ENCODE measurements at places on chromosomes 1 and 21.
A peak's percentile ranks its signal among the peaks of the same experiment; 100 is the strongest.

GRCh38 chr1:177256153-177257075 lies 85.7 kb downstream of the BRINP2 start:
- peak; percentile 71 for DNase-seq

GRCh38 chr1:2601721-2602303 lies 15.2 kb downstream of the PRXL2B start:
- no peak for DNase-seq

- DNase-seq = no peak
These were observed 48.1 kb downstream of the DNAJC6 start for GRCh38 chr1:65357291-65357960.

DNA sequence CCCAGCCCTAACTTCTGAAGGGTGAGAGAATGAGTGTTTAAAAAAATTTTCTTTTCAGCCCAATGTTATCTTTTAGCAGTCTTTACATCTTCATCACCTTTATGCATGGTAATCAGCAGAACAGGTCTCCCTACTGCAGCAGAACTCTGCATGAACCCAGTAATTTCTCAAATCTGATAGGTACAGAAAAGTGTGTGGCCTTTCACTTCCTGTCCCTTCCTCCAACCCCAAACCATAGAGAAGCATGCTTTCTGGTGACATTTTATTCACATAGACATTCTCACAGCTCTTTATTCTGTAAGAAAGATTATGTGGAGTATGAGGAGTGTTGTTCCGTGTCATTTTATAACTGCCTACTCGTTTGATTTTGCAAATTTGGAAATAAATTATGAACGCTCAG lies 68.6 kb downstream of the RPAP2 start:
- no peak for DNase-seq

DNA sequence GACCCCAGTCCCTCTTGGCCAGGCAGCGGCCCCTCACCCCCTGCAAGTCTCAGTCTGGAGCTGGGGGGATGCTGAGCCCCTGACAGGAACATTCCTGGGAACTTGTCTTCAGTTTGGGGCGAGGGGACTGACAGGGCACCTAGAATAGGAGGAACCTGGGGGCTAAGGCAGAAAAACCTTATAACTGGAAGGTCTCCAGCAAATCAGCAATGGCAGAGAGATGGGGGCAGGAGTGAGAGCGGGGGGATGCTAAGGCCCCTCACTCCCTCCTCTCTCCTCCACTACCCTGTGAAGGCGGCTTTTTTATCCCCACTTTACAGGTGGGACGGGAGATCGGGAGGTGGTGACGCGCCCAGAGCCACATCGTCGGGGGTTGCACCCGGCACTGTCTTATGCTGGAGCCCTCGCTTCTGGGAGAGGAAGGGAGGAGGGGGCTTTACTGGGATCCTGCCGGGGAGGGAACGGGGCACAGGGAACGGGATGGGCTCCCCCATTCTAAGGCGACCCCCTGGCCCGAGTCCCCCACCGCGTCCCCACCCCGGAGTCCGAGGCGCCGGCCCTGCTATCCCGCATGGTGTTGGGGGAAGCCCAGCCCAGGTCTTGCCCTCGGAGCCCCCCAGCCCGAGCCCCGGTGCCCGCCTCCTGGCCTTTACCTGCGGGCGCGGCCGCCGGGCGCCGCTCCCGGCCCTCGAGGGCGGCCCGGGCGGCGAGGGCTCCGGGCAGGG lies 456 bp downstream of the COL8A2 start:
- no peak for DNase-seq

DNA sequence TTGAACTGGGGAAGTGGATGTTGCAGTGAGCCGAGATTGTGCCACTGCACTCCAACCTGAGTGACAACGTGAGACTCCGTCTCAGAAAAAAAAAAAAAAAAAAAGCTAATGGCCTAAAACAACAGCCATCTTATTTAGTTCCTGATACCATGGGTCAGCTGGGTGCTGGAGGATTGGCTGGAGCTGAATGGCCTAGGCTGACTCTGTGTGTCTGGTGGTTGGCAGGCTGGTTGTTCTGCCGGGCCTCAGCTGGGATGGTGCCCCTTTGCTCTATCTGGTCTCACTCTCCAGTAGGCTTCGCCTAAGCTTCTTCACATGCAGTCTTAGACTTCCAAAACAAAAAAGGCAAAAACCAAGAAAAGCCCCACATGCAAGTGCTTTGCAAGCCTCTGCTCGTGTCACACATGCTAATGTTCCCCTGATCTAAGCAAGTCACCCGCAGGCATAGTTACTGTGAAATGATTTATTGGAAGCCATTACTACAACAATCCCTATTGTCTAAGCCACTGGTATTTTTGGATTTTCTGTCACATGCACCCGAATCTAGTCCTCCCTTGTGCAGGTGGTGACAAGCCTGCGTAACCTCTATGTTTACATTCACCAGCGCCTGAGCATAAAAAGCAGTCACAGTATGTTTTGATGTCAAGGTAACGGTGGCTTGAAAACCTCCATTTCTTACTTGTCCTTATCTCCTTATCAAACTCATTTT lies 39.6 kb upstream of the KANK4 start:
- DNase-seq = no peak

GRCh38 chr21:44897326-44898010 lies 23.2 kb downstream of the ITGB2 start:
- DNase-seq = no peak

DNA sequence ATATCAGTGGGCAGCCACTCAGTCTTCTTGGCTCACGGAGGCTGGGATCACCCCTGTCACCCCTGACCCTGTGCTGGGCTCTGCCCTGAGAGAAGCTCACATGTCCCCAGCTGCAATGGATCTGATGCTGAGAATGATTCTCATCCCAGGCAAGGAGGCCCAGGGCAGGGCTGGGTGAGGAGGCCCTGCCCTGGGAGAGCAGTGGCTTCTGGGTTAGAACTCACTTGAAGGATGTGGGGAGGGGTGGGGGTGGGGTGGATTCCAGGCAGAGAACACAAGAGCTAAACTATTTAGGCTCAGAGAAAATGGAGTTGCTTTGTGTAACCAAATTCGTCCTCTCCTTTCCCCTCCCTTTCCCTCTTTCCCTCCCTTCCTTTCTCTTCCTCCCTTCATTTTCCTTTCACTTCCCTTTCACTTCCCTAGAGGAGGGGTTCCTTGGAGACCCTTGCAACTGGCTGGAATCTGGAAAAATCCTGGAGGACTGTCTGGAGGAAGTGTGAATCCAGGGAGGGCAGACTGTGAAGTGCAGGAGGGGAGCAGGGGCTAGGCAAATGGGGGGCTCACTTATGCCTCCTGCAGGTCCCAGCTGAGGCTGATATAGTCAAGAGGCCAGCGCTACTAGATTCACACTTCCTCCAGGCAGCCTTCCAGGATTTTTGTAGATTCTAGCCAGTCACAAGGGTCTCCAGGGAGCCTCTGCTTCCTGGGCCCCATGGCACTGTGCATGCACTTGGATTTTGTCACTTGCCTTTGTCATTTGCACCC lies 47.0 kb downstream of the IGSF21 start:
- no peak for DNase-seq

DNA sequence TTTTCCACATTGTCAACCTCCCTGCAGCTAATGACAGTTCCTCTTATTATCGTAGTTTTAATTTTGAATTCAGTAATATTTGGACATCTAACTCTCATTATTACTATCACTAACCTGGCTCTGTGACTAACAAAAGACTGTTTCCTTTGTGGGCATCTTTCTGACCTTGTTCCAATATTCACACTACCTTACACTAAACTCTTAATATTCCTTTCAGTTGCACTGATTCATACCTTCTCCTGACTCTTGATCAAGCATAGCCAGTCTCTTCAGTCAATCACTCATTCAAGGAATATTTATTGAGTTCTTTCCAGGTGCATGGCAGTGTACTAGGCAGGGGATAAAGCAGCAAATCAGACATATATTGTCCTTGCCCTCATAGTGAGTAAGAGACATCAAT lies 7.8 kb upstream of the CTNNBIP1 start:
- no peak for DNase-seq

DNA sequence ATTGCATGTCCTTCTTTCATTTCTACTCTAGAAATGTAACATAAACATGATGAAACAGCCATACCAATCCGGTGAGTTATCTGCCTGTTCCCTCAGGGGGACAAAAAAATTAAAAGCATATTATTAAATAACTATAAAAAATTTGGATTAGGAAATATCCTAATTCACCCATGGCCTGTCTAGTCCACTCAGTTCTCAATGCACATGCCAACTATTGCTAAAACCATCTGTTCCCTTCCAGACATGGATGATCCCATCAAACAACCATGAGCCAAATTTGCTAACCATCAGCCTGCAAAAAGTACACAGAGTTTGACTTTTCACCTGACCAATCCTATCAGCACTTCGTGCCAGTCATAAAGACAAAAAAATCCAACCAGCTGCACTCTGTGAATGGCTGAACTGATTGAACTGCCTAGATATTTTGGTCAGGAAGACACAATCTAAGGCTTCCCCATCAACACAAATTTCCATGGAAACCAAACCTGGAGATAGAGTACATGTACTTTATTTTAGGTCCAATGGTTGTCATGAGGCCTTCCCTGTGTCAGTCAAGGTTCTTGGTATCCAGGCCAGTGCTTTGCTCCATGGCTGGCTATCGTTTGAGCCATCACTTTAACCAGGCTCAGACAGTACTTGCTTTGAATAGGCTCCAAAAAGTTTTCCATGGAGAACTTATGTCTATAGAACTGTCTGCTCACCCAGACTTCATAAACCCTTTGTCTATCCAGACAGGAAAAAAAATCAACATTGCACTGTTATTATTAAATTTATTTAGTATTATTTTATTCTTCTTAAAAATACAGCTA lies 570.8 kb downstream of the LTN1 start:
- peak; percentile 40 for DNase-seq

GRCh38 chr1:145858238-145858900 lies 512 bp downstream of the PIAS3 start:
- peak; percentile 53 for DNase-seq

GRCh38 chr1:90561911-90562310 lies 155.2 kb downstream of the BARHL2 start:
- DNase-seq = no peak

DNA sequence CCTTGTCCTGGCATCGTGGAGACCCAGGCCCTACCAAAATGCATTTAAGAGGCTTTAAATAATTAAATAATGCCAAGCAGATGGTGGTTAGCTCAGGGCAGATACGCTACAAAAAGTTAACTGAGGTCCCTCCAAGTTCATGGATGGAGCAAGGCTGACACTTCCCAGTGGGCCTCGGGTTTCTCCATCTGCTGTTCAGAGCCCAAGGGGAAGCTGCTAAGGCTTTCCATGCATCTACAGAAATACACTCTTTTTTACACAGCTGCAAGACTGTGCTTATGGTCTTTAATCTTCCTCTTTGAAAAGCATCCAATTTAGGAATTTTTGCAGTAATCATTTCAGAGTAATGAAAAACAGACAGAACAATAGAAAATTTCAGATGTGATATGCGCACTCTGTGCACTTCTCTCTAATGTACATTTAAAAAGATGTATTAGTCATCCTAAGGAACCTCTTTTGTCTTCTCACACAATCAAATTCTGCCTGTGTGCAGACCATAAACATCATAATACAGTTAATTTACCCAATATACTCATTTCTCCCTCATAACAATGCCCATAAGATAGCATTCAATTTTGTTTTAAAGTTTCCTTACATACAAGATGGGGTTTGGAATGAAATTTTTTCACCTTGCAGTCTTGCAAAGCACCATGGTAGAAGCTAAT lies 173.2 kb upstream of the ATP1B1 start:
- no peak for DNase-seq

GRCh38 chr1:245822996-245823395 lies 668.2 kb downstream of the KIF26B start:
- DNase-seq = peak; percentile 88

- no peak for DNase-seq
These were observed 108.9 kb downstream of the NR5A2 start for GRCh38 chr1:200136384-200136783.

GRCh38 chr1:2180297-2181245 lies 14.0 kb downstream of the FAAP20 start:
- DNase-seq = peak; percentile 20

GRCh38 chr1:67723620-67724019 lies 38.6 kb downstream of the GADD45A start:
- DNase-seq = peak; percentile 91
